ENCODE measurements at places on chromosomes 13 and 19.

GRCh38 chr13:54183166-54183565, 1154.6 kb downstream of the OLFM4 start:
- DNase-seq, result no peak

DNA sequence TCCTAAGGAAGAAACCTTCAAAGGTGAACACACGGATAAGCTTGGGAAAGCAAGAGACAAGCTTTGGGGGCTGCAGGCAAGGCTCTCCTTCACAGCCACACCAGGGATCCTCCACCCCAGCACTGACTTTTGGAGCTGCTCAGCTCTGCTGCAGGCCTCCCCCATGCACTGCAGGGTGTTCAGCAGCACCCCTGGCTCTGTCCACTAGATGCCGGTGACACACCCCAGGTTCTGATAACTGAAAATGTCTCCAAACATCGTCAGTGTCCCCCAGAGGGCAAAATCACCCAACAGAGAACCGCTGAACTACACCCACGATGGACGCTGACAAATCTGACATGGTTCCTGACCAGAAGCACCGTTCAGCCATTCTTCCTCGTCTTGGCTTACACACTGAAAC, 90.5 kb downstream of the STK24 start:
- no peak for DNase-seq

GRCh38 chr19:55156202-55157063, 1.1 kb downstream of the TNNI3 start:
- no peak for DNase-seq

DNA sequence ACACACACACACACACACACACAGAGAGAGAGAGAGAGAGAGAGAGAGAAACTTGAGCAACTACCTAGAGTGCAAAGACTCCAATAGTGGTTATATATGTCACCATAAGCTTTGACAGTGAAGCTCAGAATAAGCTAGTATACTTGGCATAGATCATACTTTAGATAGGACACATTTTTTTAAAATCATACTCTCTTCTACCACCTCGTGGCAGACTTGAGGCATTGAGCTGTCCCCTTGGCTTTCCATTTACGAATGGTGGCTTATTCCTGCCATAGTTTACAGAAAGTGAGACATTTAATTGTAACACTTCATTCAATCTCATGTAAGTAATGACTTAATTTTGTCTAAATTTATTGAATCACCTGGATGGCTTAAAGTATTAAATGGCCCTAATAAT, 108.2 kb downstream of the EDNRB start:
- DNase-seq, result no peak

DNA sequence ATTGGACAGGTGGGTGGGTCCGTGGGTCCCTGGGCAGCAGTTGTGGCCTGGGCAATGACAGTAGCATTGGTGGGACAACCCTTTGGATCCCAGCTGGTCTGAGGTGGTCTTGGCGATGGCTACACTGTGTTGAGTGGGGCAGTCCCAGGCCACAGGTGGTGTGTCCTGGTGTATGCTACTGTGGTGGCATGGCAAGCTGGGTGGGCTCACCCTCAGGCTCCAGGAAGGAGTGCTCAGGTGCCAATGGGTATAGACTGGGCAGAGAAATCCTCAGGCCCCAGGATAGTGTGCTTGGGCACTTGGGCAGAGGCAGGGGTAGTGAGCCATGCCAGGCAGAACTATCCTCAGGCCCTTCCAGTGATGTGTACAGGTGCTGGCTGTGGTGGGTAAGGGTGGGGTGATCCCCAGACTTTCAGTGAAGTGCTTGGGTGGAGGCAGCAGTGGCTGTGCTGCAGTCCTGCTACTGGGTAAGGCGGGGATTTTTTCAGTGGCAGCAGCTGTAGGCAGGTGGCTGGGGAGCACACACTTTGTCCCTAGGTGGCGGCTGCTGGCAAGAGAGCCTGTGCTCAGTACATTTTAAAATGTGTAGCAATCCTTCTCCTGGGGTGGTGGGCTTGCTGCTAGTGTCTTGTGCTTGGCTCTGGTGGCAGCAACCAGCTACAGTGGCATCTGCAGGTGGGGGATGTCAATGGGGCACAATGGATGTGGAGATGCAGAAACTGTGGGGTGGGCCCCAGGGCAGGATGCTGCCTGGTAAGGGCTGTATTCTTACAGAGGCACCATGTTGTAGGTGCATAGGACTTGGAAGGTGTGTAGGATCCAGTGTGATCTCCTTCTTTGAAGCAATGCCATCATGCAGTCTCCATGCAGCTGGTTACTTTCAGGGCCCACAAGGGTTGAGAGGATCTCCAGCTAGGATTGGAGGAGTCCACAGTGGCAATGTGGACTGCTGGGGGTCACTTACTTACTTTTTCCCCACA, 64.9 kb downstream of the DNAJC3 start:
- no peak for DNase-seq

- DNase-seq, result no peak
These were observed 238.0 kb downstream of the GGACT start for GRCh38 chr13:100350601-100351000.

GRCh38 chr13:40208517-40208916, 457.9 kb downstream of the FOXO1 start:
- no peak for DNase-seq

DNA sequence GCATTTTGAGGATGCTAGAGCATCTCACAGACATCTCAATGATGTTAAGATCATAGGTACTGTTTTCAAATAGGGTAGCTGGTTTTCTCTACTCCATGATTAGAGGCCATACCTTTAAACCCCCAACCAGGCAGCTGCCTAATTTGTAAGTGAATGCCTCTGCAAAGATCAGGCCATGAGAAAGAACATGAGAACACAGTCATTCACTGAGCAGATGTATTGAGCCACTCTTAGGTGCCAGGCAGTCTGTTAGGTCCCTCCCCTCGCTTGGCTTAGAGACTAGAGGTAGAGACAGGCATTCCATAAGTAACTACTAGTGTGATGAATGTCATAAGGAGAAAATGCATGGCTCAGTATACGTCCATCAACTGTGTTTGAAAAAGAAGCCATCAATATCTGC, 410.0 kb downstream of the FGF9 start:
- no peak for DNase-seq

Measured in D721Med (cell line).